ENCODE measurements at places on chromosomes 1 and 21.
A peak's percentile ranks its signal among the peaks of the same experiment; 100 is the strongest.

GRCh38 chr1:52907068-52907811 lies 14.3 kb downstream of the ECHDC2 start:
- peak; percentile 34 for ATAC-seq

DNA sequence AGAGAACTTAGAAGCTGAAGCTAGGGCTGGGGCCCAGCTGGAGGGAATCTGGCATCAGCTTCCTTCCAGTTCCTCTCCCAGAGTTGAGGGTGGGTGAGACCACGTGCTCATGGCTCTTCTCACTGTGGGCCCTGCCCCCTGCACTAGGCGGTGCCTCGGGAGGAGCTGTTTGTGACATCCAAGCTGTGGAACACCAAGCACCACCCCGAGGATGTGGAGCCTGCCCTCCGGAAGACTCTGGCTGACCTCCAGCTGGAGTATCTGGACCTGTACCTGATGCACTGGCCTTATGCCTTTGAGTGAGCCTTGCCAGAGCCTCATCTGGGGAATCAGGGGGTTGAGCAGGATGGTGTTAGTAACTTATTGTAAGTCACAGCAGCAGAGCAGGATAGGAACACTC lies 16.1 kb downstream of the AKR1A1 start:
- peak; percentile 25 for ATAC-seq

- peak; percentile 45 for ATAC-seq
Measured at GRCh38 chr1:234114648-234115307, 210.3 kb downstream of the SLC35F3 start.

- ATAC-seq, result no peak
Measured at GRCh38 chr1:232732344-232732910, 72.8 kb upstream of the MAP10 start.

GRCh38 chr1:60035921-60036320 lies 37.6 kb downstream of the C1orf87 start:
- ATAC-seq, result no peak

- ATAC-seq, result no peak
Measured at GRCh38 chr1:20787840-20788795, 1.0 kb upstream of the HP1BP3 start.

- ATAC-seq, result no peak
Measured at GRCh38 chr1:78408192-78408591, 82.6 kb upstream of the PTGFR start.

DNA sequence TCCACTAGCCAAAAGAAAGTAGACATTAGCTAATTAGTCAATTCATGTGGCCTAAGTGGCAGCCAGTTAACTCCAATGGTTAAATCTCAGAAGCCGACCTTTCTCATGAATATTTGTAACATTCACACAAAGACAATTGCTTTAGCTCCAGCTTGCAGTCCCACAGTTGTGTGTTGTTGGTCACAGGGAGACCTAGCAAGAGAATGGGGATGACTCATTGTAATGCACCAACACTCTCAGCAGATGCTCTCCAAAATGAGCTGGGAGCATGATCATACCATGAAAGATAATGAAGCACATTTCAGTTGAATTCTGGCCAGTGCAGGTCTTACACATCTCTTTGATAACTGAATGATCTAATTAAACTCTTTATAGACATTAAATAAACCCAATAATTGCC lies 160.4 kb downstream of the HLX start:
- ATAC-seq, result no peak

GRCh38 chr1:2100780-2101108 lies 50.5 kb downstream of the PRKCZ start:
- ATAC-seq, result no peak

DNA sequence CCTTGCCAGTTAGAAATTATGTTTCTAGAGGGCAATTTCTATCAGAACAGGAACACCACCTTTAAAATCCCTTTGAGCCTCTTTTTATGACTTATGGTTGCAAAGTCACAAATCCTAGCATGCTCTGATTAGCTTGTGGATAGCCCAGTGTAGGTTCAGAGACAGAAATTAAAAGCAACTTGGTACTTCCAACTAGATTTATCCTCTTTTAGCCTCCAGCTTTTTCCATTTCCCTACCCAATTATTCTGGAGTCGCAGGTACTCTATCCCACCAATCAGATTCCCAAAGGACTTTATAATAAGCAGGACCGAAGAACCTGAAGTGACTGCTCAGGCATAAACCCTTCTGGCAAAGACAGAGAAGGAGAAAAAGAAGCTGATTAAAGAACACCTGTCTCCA lies 33.4 kb upstream of the LRRC53 start:
- no peak for ATAC-seq

DNA sequence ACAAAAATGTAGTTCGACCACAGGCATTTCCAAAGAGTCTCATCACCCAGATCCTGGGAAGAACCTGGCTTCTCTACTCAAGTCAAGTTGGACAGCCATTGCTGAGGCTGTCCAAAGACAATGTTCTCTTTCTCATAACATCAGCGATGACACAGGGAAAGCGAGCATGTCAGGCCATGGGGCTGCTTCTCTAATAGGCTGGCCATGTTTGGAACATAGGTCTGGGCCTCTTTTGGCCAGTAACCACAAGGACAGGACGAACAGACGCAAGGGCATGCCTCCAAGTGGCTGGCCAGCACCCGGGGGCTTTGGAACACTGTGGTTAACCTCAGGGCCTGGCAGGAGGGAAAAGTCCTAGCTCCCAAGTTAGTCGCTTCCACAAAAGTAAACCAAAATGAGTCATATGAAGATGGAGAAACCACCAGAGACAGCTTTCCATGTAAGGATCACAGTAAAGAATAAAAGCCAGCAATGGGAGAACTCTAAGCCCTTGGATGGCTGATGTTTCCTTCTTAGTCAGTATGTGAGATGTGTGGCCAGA lies 80.6 kb upstream of the SLC44A3 start:
- no peak for ATAC-seq

GRCh38 chr1:33379631-33380354 lies 51.1 kb downstream of the PHC2 start:
- ATAC-seq, result no peak

DNA sequence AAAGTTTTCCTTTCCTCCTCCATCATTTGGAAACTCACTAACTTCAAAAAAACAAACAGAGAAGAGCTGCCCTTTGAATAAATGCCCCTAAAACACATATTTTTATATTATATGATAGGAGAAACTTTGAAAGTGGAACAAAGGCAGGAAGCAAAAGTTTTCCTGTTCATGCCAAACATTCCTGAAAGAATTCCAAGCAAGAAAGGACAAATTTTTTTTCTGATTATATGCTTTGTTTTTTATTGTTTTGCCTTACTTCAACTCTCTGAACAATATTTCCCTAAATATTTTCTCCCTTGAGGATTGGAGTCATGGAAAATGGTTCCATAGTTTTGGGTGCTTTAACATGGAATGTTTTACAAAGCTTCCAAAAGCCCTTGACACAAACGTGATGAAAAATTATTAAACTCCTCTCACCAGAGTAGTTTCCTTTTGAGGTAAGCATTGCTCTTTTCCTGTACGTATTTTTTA lies 638.5 kb upstream of the CAMK1G start:
- ATAC-seq, result no peak

- no peak for ATAC-seq
Measured at GRCh38 chr1:103582464-103582863, 11.1 kb downstream of the AMY2B start.

DNA sequence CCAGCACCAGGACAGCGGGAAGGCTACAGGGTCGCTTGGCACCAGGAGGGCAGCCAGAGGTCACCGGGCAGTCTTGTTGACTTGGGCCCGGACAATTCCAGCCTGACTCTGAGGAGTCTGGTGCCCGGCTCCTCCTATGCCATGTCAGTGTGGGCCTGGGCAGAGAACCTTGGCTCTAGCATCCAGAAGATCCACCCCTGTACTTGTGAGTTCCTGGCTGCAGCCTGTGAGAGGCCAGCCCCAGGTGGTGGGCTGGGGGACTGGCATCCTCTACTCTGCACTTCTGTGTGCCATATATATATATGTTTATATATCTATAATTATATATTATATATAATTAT lies 11.6 kb upstream of the PTPN7 start:
- no peak for ATAC-seq

DNA sequence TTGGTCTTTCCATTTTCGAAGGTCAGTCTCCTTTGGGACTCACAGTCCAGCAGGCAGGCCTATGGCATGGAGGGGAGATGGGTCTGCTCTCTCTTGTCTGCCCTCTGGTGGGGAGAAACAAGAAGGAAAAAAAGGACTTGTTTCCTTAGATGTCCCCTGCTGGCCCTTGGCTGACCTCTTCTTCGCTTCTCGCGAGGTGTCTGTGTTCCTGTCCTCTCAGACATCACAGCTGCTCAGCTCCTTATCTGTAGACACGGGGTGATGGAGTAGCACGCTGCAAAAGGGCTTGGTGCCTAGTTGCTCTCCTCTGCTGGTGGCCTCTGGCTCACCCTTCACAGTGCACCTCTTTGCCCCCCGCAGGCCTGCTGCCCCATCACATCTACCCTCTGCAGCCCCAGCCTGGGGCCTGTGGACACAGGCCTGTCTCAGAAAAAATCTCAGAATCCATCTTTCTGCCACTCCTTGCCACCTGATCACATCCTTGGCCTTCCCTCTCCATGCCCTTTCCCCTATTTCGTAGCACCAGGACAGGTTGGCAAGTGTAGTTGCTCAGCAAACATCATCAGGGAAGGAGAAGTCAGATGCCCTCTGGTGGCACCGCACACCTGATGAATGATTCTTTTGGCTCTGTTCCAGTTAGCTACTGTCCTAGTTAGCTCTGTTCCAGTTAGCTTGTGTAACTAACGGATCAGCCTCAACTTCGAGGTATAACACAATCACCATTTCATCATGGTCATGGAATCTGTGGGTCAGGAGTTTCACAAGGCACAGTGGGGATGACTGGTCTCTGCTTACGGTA lies 18.7 kb upstream of the AK2 start:
- ATAC-seq, result peak; percentile 82

DNA sequence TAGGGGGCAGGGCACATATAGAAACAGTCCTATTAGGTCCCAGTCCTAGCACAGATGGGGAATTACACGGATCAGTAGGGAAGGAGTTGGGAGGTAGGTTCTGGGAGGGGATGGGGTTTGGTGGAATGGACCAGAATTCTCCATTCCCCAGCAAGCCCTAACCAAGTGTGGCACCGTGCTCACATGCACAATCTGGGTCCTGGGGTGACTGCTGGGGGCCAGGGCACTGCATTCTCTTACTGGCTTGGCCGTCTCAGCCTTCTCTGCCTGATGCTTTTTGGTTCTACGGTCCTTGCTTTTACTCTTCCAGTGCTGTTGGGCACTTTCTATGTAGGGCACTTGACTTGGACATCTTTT lies 53.9 kb downstream of the NENF start:
- no peak for ATAC-seq
